ENCODE measurements at places on chromosomes 16 and 17.

DNA sequence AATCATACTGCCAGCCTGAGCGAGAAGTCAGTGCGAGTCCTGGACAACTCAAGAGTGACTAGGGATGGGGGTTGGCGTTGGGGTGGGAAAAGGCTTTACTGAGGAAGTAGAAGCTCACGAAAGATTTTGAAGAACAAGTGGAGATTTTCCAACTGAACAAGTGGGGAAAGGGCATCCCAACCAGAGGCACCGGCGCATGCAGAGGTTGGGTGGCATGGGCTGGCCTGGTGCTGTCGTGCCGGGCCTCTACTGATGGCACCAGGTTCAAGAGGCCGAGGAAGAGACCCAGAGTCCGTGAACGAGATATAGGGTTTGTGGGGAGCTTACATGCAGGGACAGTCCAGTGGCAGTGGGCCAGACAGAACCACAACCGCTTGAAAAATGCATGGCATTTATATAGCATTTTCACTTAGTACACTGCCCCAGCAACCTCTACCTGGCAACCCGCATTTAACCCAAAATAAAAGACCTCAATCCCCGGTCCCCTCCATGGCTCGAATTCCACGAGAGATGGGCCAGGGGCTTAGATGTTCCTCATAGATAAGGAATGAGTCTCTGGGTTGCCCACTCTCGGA lies 7.7 kb upstream of the ITGA3 start:
- DNase-seq: no peak

- no peak for DNase-seq
Observed at GRCh38 chr17:64497565-64498035, 746 bp upstream of the POLG2 start.

- DNase-seq: no peak
Observed at GRCh38 chr17:43125967-43126910, 1.1 kb upstream of the BRCA1 start.

- DNase-seq: no peak
Observed at GRCh38 chr17:45114117-45114932, 18.0 kb downstream of the PLCD3 start.

- no peak for DNase-seq
Observed at GRCh38 chr16:88883946-88884345, 17.5 kb upstream of the PABPN1L start.

- no peak for DNase-seq
Observed at GRCh38 chr17:66684731-66685130, 150.2 kb upstream of the CACNG5 start.

GRCh38 chr17:8001976-8002720 lies at the start of gene GUCY2D:
Gene GUCY2D (plus strand): TSS chr17:8002615. CDS start chr17:8003048, 433 bp downstream.
- DNase-seq: no peak

GRCh38 chr16:86823888-86824671 lies 245.7 kb downstream of the FOXL1 start:
- no peak for DNase-seq

DNA sequence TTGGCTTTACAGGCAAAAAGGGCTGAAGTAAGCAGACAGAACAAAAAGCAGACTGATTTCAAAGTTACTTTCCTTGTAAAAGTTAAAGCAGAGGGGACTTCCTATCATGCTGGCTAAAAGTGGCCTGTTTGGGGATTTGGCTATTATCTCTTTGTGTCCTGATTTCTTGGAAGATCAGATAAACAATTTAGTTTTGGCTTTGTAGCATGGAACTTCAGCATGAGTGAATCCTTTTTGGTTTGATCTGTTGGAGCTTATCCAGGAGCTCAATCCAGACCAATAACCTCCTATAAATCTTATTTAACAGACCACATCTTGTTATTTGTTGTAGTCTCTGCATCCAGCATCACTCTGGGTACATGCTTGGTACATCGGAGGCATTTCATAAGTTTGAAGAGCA lies 8.9 kb upstream of the RNF112 start:
- no peak for DNase-seq

DNA sequence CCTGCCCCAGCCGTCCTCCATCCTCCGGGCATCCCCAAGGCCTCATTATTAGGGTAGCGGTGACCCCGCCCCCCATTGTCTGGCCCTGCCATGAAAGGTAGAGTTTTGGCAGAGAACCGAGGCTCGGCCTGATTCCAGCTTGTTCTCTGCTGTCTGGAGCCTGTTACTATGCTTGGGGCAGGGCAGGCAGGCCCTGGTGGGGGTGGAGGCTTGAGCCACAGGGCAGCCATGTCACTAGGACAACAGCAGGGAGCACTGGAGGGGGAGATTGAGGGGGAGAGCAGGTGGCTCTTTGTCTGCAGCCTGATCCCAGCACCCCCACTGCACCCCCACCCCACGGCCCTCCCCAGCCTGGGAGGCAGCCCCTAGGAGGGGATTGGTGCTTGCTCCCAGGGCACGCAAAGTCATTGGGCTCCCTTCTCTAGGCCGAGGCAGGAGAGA lies 15.4 kb downstream of the RHBDL3 start:
- DNase-seq: no peak

DNA sequence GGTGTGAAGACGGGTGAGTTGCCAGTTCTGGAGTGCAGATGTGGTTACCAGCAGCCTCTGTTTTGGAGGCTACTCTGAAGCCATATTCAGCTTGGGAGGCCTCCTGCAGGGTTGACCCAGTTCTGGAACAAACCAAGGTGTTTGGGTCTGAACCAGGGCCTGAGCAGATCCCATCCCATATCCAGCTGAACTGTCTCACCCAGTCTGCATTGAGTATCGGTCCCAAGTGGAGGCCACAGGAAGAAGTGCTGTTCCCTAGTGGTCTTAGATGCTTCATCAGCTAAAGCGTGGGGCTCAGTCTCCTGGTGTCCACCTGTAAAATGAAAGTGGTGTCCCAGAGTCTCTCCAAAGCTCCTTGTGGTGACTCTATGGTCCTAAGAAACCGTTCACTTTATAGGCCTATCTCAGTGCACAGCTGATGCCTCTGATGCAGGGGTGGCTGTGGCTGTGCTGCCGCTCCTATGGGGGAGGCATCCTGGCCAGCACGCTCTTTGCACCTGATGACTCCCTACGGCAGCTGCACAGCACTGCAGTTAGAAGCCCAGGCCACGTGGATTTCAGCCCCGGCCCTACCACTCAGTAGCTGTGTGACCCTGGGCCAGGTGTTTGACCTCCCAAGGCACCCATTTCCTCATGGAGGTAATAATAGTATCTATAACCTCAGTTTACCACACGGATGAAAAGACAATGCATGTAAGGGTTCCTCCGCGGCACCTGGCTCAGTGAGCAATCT lies 21.0 kb downstream of the CBX4 start:
- DNase-seq: no peak

- DNase-seq: no peak
Observed at GRCh38 chr16:52570495-52571091, 23.6 kb upstream of the TOX3 start.

DNA sequence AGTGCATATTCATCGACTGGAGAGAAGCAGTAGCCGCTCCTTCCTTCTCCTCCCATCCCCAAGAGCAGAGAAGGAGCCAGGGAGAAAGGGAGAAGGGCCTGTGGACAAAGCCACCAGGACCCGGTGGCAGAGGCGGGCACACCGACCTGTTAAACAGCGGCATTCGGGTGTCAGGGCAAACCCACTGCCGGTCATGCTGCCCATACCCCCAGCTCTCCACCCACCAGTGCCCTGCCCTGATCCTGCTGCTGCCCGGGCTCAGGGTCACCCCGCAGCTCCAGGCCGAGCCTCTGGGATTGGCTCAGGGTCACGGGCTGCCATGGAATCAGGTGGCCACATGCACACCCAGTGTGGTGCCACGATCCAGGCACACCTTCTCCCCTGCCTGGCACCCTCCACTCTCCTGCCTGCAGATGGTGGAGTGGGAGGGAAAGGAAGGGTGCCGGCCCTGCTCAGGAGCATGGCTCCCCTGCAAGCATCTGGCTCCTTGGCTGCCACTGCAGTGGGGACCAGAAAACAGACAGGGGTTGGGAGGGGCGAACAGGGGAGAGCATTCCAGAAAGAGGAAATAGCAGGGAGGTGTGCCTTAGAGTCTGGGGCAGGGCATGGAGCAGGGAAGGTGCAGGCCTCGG lies 18.3 kb upstream of the RASD1 start:
- DNase-seq: no peak

DNA sequence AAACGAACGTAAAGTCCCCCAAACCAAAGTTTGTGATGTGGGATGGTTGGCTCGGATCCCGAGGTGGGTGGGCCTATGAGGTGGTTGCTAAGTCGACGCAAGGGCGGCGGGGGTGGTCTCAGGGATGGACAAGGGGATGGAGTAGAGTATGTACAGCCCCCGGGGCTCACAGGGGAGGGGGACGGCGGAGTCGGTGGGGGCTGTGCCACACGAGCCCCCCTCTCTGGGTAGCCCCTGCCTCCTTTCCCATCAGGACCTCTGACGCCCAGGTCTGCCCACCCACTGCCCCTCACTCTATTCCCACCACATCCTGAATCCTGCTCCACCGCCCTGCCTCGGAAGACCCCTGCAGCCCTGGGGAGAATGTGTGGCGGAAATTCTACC lies 15.2 kb downstream of the IL34 start:
- no peak for DNase-seq

DNA sequence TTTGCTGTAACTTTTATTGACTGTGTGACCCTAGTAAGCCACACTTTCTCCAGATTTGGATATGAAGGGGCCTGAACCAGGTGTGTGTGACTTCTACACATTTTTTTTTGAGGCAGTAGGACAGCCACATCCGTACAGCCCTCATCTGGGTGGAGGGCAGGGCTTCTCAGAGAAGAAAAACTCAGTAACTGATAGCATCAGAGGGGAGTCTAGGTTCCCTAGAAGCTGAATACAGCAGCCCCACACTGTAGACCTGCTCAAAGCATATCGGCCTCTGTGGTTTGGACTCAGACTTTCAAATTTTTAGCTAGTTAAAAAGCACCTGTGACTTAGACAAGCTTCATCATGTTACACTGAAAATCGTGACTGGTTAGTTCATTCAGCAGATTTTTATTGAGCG lies 10.8 kb downstream of the PRSS54 start:
- no peak for DNase-seq

- no peak for DNase-seq
Observed at GRCh38 chr16:70704586-70704985, 18.7 kb upstream of the MTSS2 start.

DNA sequence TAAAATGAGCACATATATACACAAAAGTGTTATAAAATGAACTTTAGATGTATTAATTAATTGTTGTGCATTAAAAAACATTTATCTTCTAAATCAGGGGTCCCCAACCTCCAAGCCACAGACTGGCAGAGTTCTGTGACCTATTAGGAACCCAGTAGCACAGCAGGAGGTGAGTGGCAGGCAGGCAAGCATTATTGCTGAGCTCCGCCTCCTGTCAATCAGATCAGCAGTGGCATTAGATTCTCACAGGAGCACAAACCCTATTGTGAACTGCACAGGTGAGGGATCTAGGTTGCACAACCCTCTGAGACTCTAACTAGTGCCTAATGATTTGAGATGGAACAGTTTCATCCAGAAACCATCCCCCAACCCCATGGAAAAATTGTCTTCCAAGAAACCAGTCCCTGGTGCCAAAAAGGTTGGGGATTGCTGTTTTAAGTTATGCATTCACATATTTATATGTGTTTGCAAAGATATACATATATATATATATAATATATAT lies 583.7 kb downstream of the KCNJ2 start:
- DNase-seq: no peak

DNA sequence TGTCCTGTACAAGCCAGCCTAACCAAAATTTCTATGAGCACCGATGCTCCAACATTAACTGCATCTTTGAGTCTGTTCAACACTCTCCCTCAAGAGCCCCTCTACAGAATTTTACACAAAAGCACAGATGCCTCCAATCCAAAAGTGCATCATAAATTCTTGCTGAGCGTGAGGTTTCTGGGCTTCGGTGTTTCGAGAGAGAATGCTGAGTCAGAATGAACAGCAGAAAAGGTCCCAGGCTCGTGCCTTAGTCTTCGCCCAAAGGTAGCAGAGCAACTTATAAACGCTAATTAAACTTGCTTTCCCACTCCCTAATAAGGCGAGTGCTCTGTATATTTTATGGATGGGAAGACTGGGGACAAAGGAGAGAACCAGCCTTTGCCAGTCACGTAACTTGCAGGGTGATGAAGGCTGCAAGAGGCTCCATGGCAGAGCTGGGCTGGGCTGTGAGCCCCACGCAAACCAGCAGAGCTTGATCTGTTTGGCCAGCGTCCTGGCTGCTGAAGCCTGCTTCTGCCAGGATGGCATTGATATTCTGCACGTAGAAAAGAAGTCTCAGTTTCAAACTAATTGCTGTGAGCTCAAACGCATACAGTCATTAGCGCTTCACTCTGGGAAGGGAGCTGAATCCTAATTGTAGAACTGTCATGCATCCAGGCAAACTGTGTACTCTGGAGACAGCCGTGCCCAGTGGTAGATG lies 138.5 kb downstream of the DNAH9 start:
- DNase-seq: no peak

DNA sequence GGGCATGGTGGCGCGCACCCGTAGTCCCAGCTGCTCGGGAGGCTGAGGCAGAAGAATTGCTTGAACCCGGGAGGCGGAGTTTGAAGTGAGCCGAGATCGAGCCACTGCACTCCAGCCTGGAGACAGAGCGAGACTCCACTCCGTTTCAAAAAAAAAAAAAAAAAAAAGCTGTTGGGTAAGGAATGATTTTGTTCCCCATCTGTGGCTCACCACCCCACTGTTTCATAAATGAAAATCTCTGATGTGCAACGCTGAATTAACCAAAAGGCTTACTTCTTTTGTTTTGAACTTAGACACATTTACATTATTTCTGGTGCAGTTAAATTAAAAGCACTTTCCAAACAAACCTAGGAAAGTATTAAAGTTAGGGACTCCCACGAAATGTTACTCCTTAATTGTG lies 1.2 kb upstream of the METTL9 start:
- DNase-seq: no peak

DNA sequence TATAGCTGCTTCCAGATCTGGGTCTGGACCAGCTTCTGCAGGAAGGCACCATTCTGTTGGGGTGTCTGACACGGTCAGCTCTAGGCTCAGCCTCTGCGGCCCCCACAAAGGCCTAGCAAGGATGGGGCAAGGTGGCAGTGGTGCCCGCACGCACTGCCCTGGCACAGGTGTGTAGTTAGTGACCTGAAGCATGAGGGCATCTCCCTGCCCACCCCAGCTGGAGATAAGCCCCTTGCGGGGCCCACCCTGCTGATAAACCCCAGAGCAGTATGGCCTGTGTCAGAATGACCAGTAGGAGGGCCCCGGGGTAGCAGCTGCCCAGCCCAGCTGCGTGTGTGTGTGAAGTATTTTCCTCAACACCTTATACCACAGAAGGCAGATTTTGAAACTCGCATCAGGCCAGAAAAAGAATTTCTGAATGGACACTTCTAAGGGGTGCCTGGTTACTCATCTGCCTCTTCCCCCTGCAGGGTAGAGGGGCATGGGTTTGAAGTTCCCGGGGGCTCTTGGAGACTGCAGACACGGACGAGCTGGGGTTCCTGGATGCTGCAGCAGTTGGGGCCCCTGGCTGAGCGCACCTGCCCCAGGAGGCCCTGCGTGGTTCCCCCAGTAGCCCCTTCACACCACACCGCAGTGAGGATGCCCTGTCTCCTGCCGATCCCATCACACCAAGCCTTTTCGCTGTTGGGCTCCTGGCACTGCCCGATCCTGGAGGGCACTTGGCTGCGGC lies 4.5 kb downstream of the ARHGDIA start:
- no peak for DNase-seq

GRCh38 chr17:17883801-17884200 lies 47.0 kb upstream of the SREBF1 start:
- DNase-seq: no peak

GRCh38 chr16:72961863-72962262 lies 86.1 kb downstream of the ZFHX3 start:
- DNase-seq: no peak

- no peak for DNase-seq
Observed at GRCh38 chr17:48506246-48506645, 24.6 kb downstream of the HOXB1 start.

- DNase-seq: no peak
Observed at GRCh38 chr16:14460726-14461125, 169.3 kb downstream of the PARN start.

Data from liver (tissue), 10 donors.